CD4-positive, alpha-beta T cell (primary cell): ENCODE measurements at places on chromosomes 7 and 10.

- DNase-seq, result no peak
Observed at GRCh38 chr10:36676321-36676720, 449.1 kb upstream of the ANKRD30A start.

GRCh38 chr10:34815185-34816084, at the start of gene PARD3:
Gene PARD3, minus strand, starts transcription at chr10:34815296. Its CDS starts 301 bp downstream, at chr10:34814995.
- no peak for DNase-seq

GRCh38 chr7:116780521-116780920, 81.9 kb upstream of the CAPZA2 start:
- DNase-seq, result peak; percentile 3

- DNase-seq, result no peak
Observed at GRCh38 chr10:47307381-47307780, 7.4 kb downstream of the GDF10 start.

DNA sequence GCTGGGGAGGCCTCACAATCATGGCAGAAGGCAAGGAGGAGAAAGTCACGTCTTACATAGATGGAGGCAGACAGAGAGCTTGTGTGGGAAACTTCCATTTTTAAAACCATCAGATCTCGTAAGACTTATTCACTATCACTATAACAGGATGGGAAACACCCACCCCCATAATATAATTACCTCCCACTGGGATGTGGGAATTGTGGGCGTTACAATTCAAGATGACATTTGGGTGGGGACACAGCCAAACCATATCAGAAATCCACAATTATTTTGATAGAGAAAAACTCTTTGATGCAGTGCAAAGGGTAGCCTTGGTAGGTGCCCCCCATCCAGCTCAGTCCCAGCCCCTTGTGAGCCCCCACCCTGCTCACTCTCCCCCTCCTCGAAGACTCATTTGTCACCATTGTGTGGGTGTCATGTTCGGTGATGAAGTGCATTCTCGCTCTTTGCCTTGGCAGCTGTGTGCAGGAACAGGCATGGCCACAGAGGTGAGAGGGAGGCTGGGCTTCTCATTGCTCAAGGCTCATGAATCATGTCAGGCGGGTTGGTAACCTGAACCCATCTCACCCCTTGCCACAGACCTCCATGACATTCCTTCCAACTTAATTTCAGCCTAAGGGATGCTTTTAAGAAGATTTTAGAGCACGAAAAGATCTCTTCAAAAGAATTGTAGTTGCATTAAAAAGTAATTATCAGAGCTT, 75.9 kb downstream of the BUB3 start:
- DNase-seq, result no peak

- DNase-seq, result peak; percentile 44
Observed at GRCh38 chr10:22433875-22434274, 88.6 kb downstream of the SPAG6 start.

GRCh38 chr7:98826811-98827231, 43.0 kb downstream of the TMEM130 start:
- no peak for DNase-seq
